ENCODE measurements at places on chromosomes 2 and 18.
A peak's percentile ranks its signal among the peaks of the same experiment; 100 is the strongest.

- no peak for DNase-seq
Observed at GRCh38 chr2:59177748-59178147, 936.6 kb upstream of the FANCL start.

DNA sequence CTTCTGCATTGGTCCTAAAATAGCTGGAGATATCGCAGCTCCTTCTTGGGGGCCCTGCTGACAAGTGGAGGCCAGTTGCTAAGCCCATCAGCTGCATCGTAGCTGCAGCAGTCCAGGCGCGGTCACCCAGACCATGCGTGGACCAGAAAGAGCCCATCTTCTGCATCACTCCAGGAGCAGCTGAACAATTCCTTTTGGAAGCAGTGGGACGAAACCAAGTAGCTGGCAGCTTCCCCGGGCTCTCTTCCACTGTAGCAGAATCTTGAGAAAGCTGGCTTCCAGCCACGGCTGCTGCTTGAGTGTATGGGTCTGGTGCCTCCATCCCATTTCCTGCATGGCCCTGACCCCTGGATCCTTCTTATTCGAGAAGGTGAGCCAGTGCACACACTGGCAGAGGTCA lies 22.2 kb upstream of the CAB39 start:
- DNase-seq: no peak

DNA sequence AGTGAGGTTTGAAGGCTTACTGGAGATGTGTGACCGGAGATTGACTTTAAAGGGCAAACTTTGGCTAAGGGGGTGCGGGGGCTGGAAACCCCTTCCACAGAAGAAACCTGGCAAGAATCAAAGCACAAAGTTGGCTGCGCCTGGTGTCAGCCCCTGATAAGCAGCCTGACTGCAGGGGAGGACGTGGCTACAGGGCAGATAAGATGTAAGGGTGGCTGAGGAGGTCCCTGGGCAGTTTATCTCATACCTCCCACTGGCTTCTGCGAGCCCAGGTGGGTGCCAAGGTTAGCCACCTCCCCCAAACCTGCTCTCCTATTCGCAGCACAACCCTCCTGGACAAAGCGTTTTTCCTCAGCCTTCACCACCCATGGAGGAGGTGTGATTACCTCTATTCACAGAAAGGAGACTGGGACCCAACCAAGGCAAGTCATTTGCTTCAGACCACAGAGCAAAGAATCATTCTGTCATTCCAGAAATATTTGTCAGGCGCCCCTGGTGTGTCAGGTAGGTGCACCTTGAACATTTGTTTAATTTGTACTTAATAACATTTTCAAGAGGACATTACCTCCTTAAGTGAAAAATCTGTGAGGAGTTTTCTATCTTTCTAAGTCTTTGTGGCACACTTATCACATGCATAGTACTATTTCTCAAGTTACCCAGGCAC lies 73.1 kb upstream of the IL1R1 start:
- DNase-seq: no peak

DNA sequence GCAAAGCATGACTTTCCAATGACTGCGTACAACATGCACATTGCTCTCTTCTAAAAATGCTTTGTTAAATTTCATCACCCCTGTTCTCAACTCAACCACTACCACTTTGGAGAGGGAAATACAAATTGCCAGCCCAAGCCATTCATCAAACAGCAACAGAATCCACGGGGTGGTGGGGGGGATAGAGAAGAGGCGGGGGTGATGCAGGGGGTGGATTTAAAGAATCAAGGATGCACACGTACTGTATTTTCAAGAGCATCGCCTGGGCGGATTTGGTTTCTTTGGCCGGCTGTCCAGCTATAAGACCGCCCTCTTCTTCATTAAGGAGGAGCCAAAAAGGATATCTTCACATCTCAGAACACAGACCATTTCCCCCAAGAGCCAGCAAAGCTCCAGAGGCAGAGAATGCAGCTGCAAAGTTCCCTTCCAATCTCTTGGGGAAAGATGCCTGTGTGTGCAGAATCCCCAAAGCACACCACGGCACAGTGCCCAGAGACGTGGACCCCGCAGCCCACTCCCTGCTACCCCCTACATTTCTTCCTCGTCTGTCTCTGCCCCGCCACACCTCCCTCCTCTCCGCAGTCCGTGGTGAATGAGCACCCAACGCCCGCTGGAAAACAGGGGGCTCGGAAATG lies 977 bp downstream of the SLC8A1 start:
- no peak for DNase-seq

DNA sequence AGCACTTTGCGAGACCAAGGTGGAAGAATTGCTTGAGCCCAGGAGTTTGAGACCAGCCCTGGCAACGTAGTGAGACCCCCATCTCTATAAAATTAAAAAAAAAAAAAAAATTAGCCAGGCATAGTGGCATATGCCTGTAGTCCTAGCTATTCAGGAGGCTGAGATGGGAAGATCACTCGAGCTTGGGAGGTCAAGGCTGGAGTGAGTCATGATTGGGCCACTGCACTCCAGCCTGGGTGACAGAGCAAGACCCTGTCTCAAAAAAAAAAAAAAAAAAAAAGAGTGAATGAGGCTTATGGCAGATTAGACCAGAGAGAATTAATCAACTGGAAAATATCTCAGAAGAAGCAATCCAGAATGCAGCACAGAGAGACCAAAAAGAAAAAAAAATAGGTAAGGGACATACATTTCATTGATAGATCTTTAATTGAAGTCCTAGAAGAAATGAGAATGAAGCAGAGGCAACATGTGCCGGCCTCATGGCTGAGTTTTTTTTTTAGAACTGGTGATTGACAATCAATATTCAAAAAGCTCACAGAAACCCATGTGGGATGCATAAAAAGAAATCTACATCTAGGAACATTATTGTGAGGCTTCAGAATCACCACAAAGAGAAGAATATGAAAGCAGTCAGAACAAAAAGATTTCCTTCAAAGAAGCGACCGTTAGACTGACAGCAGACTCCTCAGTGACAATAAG lies 32.2 kb upstream of the ELAC1 start:
- DNase-seq: no peak

- no peak for DNase-seq
Observed at GRCh38 chr18:39805218-39805617, 2149.8 kb upstream of the PIK3C3 start.

DNA sequence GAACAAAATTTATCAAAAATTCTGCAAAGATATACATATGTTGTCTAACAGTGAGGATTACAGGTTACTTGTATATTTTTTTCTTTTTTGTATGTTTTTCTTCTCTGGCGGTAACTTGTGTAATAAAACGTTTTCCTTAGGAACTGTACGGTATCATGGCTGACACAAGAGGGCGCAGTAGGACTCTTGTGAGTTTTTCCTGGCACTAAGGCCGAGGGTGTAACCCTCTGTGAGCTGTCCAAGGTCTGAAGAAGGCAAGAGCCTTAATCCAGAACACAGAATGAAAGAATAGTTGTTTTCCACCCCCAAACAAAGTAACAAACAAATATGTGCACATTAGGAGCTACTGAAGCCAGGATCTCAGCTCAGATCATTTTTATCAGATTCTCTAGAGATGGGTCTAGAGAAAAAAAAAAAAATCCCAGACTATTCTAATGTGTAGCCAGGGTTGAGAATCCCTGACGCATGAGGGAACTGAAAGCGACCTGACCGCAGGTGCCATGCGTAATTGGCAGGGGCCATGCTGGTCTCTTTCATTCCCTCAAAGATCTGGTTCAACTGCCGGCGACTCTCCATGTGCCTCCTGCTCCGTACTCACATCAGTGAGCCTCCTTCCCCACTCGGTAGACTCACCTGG lies 27.0 kb downstream of the TMEM200C start:
- peak; percentile 53 for DNase-seq

DNA sequence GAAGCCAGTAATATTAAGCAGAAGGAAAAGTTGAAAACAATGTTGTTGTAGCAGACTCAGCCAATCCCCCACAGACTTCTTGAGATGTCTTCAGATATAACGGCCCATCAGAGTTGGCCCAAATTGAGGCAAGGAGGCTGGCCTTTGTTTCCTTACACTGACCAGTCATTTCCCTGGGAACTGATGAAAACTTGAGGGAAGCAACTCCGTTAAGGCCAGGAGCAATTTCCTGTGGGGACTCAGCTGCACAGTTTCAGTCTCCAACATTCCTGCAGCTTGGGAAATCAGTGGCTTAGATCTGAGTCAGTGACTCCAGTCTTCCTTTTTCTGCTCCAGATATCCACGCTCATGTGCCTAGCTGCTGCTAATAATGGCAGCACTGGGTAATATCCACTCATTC lies 75.7 kb downstream of the FTCDNL1 start:
- DNase-seq: no peak

- DNase-seq: no peak
Observed at GRCh38 chr2:223316342-223316741, 264.4 kb downstream of the KCNE4 start.

GRCh38 chr2:164869420-164869772 lies 27.8 kb upstream of the COBLL1 start:
- DNase-seq: no peak
